Kidney capillary endothelial cell (primary cell): ENCODE measurements at places on chromosomes 1 and 21.

- peak; percentile 30 for DNase-seq
Measured at GRCh38 chr1:214990619-214991018, 91.9 kb upstream of the KCNK2 start.

GRCh38 chr1:174451408-174451807 is 3.6 kb downstream of the GPR52 start:
- DNase-seq: no peak

GRCh38 chr1:174700314-174700713 is 252.6 kb downstream of the GPR52 start:
- DNase-seq: no peak

DNA sequence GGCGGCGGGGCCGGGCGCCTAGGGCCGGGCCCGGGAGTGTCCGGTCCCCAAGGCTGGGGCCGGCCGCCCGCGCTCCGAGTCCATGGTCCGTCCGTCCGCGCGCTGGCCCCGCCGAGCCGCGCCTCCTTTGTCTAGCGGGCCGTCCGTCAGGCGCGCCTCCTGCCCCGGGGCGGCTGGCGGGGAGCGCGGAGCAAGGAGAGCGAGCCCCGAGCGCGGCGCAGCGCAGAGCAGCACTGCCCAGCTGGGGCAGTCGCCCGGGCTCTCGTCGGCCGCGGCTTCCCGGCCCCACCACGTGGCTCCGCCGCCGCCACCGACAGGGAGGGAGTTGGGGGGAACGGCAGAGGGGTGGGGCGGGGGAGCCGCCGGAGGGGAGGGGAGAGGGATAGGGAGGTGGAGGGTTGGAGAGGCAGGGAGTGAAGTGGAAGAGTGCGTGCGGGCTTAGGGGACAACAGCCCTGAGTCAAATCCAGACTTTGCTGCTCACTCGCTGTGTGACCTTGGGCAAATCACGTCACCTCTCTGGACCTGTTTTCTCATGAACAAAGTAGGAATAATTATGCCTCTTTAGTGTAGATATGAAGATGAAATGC is at the start of gene NKAIN1:
Gene NKAIN1, minus strand, starts transcription at position 235 of the 589 bp plus-strand sequence. CDS start 340 bp downstream, outside the sequence.
- DNase-seq: peak; percentile 16

DNA sequence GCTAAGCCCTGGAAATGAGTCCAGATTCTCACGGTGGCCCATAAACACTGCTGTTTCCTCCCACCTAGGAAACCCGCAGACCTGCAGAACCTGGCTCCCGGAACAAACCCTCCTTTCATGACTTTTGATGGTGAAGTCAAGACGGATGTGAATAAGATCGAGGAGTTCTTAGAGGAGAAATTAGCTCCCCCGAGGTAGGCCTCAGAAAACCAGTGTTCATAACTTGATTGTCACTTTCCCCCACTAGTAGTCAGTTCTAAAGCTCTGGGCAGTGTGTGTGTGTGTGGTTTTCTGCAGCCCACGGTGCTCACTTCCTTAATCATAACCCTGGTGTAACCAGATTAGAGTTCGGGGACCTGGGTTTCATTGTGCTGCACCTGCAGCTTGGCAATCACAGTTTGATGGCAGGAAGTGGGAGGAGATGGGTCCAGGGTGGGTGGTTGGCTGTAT is 39.1 kb downstream of the CLIC6 start:
- no peak for DNase-seq
